ENCODE measurements at places on chromosomes 11 and 22. TPM values are rescaled to one million over a fixed set of nuclear protein-coding genes. Genes with fewer than 3 reads are reported as not detected.
A peak's percentile ranks its signal among the peaks of the same experiment; 100 is the strongest.

NOL12 gene
- 22.0 TPM for total RNA-seq

DNA sequence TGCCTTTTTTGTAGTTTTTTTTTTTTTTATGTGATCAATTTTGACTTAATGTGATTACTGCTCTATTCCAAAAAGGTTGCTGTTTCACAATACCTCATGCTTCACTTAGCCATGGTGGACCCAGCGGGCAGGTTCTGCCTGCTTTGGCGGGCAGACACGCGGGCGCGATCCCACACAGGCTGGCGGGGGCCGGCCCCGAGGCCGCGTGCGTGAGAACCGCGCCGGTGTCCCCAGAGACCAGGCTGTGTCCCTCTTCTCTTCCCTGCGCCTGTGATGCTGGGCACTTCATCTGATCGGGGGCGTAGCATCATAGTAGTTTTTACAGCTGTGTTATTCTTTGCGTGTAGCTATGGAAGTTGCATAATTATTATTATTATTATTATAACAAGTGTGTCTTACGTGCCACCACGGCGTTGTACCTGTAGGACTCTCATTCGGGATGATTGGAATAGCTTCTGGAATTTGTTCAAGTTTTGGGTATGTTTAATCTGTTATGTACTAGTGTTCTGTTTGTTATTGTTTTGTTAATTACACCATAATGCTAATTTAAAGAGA is 12.5 kb downstream of the CCND1 start:
- no peak for DNase-seq

DNA sequence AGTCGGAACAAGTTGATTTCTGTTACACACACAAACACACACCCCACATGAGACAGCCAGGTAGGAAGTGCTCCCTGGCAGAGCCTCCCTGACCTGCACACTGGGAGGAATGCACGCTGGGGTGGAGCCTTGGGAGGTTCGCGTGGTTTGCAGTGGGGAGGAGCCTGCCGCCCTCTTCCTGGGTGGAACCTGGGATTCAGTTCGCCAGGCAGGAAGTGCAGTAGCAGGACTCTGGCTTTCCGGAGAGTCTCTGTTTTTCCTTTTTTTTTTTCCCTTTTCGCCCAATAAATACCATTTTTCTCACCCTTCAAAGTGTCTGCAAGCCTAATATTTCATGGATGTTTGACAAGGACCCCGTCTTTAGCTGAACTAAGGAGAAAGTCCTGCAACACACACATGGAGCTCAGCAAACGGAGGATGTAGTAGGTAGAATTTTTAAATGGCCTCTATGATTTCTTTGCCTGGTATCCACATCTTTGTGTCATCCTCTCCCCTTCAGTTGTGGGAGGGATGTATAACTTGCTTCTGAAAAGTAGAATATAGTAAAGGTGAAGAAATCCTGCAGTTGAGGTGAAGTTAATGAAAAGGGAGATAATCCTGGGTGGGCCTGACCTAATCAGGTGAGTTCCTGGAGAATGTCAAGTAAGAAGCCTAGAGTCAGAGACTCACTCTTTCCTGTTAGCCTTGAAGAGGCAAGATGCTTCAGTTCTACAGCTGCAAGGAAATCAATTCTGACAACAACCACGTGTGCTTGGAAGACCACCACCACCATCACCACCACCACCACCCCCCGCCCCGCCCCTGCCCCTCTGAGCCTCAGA is 72.9 kb downstream of the PIWIL4 start:
- no peak for DNase-seq

GRCh38 chr22:49009359-49010063 is 818.2 kb downstream of the BRD1 start:
- no peak for DNase-seq

DNA sequence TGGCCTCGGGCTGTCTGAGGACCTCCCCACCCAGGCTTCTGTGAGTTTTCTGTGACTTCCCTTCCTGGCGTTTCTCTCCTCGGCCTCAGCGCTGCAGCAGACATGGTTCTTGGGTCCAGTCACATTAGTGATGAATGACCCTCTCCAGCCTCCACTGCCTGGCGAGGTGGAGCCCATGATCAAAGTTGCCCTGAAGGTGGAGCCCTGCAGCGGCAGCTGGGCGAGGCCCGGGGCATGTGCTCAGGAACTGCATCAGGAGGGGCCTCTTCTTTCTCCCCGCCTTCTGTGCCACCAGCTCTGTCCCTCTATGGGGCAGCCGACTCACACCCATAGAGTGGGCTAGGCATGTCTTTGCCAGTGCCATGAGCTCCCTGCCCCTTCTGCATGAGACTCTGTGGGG is 1079.7 kb downstream of the TBC1D22A start:
- DNase-seq = peak; percentile 29

Data from WTC11 (cell line).